Gastrocnemius medialis (tissue), 4 donors: ENCODE measurements at places on chromosomes 4 and X.
A peak's percentile ranks its signal among the peaks of the same experiment; 100 is the strongest.

- H3K36me3 ChIP-seq: no peaks in the 10 kb centered on the region
- no peak overlapping the region for H3K27ac ChIP-seq
- DNase-seq: no peak
- H3K4me3 ChIP-seq: no peak overlapping the region
- H3K27me3 ChIP-seq: no peaks in the 10 kb centered on the region
These were observed 4.9 kb upstream of the ZNF630 start for GRCh38 chrX:48076343-48076742.

DNA sequence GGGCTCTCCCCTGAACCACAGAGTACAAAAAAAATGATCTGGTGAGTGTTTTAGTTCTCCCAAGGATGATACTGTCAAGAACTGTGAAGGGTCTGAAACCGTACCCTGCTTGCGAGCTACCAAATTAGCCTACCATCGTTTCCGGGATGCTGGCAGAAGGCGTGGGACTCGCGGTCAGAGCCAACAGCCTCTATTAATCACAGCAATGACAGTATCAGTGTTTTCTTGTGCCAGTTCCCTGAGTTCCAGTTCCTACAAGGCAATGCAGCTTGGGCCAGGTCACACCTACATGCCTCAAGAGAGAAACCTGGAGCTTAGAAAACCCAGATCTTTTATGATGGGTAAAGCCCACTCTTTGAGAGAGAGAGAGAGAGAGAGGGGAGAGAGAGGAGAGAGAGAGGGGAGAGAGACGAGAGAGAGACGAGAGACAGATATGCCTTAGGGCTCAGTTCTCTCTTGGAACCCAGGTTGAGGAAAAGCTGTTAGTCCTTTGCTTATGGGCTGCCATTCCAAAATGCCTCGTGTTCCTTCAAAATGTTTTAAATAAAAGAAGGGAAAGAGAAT, 327.8 kb downstream of the ARHGAP10 start:
- H3K4me1 ChIP-seq: peaks cover 64% of the 10 kb centered on the region
- no peaks in the 10 kb centered on the region for H3K27me3 ChIP-seq
- H3K27ac ChIP-seq: peak overlapping the region; percentile 75
- H3K4me3 ChIP-seq: no peak overlapping the region
- peak; percentile 48 for DNase-seq

DNA sequence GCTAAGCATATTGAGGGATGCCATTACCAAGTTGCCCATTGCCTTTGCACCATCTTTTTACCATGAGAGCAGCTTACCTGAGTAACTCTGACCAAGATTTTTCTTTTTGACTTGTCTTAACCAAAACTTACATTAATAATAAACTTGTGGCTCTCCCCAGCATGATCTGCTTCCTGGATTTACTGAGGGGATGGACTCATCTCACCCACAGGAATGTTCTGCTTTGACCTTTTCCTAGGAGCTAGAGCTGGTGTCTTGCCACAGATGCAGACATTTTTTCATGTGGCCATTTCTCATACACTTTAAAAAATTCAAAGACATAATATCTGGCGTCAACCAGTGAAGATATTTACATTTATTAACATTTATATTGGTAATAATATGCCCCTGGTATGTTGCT, 79.2 kb upstream of the EFHC2 start:
- no peaks in the 10 kb centered on the region for H3K36me3 ChIP-seq
- H3K27ac ChIP-seq: no peak overlapping the region
- H3K4me1 ChIP-seq: no peaks in the 10 kb centered on the region
- no peaks in the 10 kb centered on the region for H3K27me3 ChIP-seq
- no peak for DNase-seq

GRCh38 chrX:118115953-118116712, 477 bp downstream of the KLHL13 start:
- no peaks in the 10 kb centered on the region for H3K4me1 ChIP-seq
- H3K4me3 ChIP-seq: peak overlapping the region; percentile 71
- H3K36me3 ChIP-seq: no peaks in the 10 kb centered on the region
- no peaks in the 10 kb centered on the region for H3K27me3 ChIP-seq
- DNase-seq: no peak

GRCh38 chr4:1191621-1192020, 19.2 kb upstream of the SPON2 start:
- no peaks in the 10 kb centered on the region for H3K36me3 ChIP-seq
- H3K4me3 ChIP-seq: no peak overlapping the region
- H3K27me3 ChIP-seq: no peaks in the 10 kb centered on the region
- peak; percentile 1 for DNase-seq

- no peaks in the 10 kb centered on the region for H3K4me1 ChIP-seq
- no peak overlapping the region for H3K4me3 ChIP-seq
- no peaks in the 10 kb centered on the region for H3K36me3 ChIP-seq
- no peaks in the 10 kb centered on the region for H3K27me3 ChIP-seq
- no peak for DNase-seq
These were observed 32.3 kb downstream of the GAB3 start for GRCh38 chrX:154718616-154719015.

GRCh38 chrX:134570509-134570846, 87.8 kb downstream of the PLAC1 start:
- peaks cover 6% of the 10 kb centered on the region for H3K4me1 ChIP-seq
- H3K36me3 ChIP-seq: no peaks in the 10 kb centered on the region
- DNase-seq: no peak
- H3K27me3 ChIP-seq: no peaks in the 10 kb centered on the region

GRCh38 chrX:62931625-62932024, 419.5 kb downstream of the SPIN4 start:
- H3K36me3 ChIP-seq: no peaks in the 10 kb centered on the region
- no peak overlapping the region for H3K4me3 ChIP-seq
- H3K27ac ChIP-seq: no peak overlapping the region
- no peak for DNase-seq
- H3K4me1 ChIP-seq: no peaks in the 10 kb centered on the region

- H3K27me3 ChIP-seq: no peaks in the 10 kb centered on the region
- no peak for DNase-seq
- H3K27ac ChIP-seq: no peak overlapping the region
- H3K4me1 ChIP-seq: no peaks in the 10 kb centered on the region
- H3K36me3 ChIP-seq: no peaks in the 10 kb centered on the region
These were observed 128.7 kb downstream of the OPHN1 start for GRCh38 chrX:68304602-68305001.

- no peaks in the 10 kb centered on the region for H3K4me1 ChIP-seq
- no peaks in the 10 kb centered on the region for H3K36me3 ChIP-seq
- DNase-seq: no peak
- no peak overlapping the region for H3K4me3 ChIP-seq
- no peaks in the 10 kb centered on the region for H3K27me3 ChIP-seq
These were observed 36.7 kb downstream of the FOXR2 start for GRCh38 chrX:55659931-55660330.

- H3K27ac ChIP-seq: no peak overlapping the region
- no peaks in the 10 kb centered on the region for H3K36me3 ChIP-seq
- no peak for DNase-seq
- no peaks in the 10 kb centered on the region for H3K4me1 ChIP-seq
- no peak overlapping the region for H3K4me3 ChIP-seq
These were observed 185.3 kb upstream of the BCOR start for GRCh38 chrX:40282946-40283660.

- no peaks in the 10 kb centered on the region for H3K4me1 ChIP-seq
- H3K4me3 ChIP-seq: no peak overlapping the region
- H3K27me3 ChIP-seq: no peaks in the 10 kb centered on the region
- H3K27ac ChIP-seq: no peak overlapping the region
These were observed 37.8 kb downstream of the TBC1D9 start for GRCh38 chr4:140718241-140718952.

DNA sequence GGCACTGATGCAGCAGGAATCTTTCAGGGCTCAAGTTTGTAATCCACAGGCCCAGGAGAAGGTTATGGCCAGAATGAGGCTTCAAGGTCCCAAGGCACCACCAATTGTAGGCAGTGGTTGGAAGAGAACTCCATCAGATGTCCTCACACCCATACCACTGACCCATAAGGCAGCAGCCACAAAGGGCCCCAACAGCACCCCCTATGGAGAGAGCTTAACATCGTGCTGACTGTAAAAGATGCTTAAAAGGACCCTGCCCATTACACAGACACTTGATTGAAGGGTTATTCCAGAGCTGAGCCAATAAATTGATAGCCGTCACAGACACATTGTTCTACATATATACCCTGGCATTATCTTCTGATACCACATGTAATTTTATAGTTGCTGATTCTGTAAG, 113.7 kb downstream of the SOWAHB start:
- H3K4me3 ChIP-seq: no peak overlapping the region
- no peaks in the 10 kb centered on the region for H3K36me3 ChIP-seq
- DNase-seq: no peak
- H3K4me1 ChIP-seq: no peaks in the 10 kb centered on the region
- no peaks in the 10 kb centered on the region for H3K27me3 ChIP-seq

DNA sequence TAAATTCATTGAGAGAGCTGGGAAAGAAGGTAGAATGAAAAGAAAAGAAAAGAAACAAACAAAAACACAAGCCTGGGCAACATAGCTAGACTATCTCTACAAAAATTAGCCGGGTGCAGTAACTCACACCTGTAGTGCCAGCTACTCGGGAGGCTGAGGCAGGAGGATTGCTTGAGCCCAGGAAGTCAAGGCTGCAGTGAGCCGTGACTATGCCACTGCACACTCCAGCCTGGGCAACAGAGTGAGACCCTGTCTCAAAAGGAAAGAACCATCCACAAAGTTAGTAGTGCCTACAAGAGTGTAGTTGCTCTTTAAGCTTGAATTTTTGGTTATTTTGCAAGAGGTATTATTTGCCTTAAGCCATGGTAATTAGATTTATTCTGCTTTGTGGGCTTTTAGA, 157.7 kb downstream of the CBR4 start:
- no peaks in the 10 kb centered on the region for H3K27me3 ChIP-seq
- H3K4me1 ChIP-seq: peaks cover 54% of the 10 kb centered on the region
- H3K4me3 ChIP-seq: no peak overlapping the region

GRCh38 chr4:94623126-94623911, 134.4 kb upstream of the BMPR1B start:
- H3K27me3 ChIP-seq: no peaks in the 10 kb centered on the region
- no peak overlapping the region for H3K27ac ChIP-seq
- peaks cover 16% of the 10 kb centered on the region for H3K36me3 ChIP-seq
- H3K4me1 ChIP-seq: no peaks in the 10 kb centered on the region
- no peak overlapping the region for H3K4me3 ChIP-seq
- no peak for DNase-seq

GRCh38 chrX:26558719-26559386, 342.9 kb downstream of the MAGEB5 start:
- no peak overlapping the region for H3K27ac ChIP-seq
- DNase-seq: no peak
- H3K4me3 ChIP-seq: no peak overlapping the region
- no peaks in the 10 kb centered on the region for H3K36me3 ChIP-seq
- no peaks in the 10 kb centered on the region for H3K27me3 ChIP-seq

DNA sequence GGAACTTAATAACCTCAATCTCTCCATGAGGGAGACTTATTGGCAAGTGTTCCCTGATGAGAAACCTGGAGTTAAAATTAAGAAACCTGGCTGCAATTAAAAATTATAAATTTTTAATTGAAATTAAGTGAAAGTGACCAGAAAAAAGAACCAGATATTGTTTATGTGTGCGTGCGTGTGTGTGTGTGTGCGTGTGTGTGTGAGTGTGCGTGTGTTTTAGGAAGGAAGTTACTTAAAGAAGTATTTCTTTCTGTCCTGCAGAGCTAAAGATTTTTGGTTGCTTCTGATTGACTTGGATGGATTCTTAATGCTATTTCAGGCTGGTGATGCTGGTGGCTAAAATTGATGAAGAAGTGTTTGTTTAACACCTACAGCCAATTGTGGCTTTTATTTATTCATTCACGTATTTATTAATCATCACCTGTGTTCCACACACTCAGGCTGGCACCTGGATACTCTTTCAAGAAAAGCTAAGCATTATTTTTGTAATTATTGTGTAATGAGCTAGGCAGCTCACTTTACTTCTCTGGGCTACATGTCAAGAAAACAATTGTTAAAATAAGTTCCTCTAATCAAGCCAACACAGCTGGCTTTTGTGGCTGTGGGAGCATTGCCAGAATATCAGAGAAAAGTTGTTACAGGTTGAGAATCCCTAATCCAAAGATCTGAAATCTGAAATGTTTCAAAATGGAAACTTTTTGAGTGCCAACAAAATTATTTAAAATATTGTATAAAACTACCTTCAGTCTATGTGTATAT, 68.5 kb downstream of the CEP44 start:
- no peak overlapping the region for H3K27ac ChIP-seq
- H3K36me3 ChIP-seq: no peaks in the 10 kb centered on the region
- H3K27me3 ChIP-seq: no peaks in the 10 kb centered on the region
- no peak overlapping the region for H3K4me3 ChIP-seq
- no peak for DNase-seq

GRCh38 chr4:52889354-52889753, 27.2 kb downstream of the RASL11B start:
- no peaks in the 10 kb centered on the region for H3K4me1 ChIP-seq
- no peak overlapping the region for H3K4me3 ChIP-seq
- no peaks in the 10 kb centered on the region for H3K36me3 ChIP-seq
- no peak overlapping the region for H3K27ac ChIP-seq

- H3K36me3 ChIP-seq: no peaks in the 10 kb centered on the region
- no peaks in the 10 kb centered on the region for H3K4me1 ChIP-seq
- no peaks in the 10 kb centered on the region for H3K27me3 ChIP-seq
- no peak overlapping the region for H3K4me3 ChIP-seq
- DNase-seq: no peak
These were observed 123.5 kb downstream of the PTPN13 start for GRCh38 chr4:86717651-86718050.

- H3K4me3 ChIP-seq: no peak overlapping the region
- no peak for DNase-seq
- no peaks in the 10 kb centered on the region for H3K27me3 ChIP-seq
- no peaks in the 10 kb centered on the region for H3K36me3 ChIP-seq
These were observed 59.0 kb upstream of the AGTR2 start for GRCh38 chrX:116111497-116111896.

- H3K36me3 ChIP-seq: no peaks in the 10 kb centered on the region
- H3K27me3 ChIP-seq: no peaks in the 10 kb centered on the region
- H3K27ac ChIP-seq: no peak overlapping the region
- DNase-seq: no peak
- no peak overlapping the region for H3K4me3 ChIP-seq
- H3K4me1 ChIP-seq: no peaks in the 10 kb centered on the region
These were observed 19.4 kb downstream of the BMP3 start for GRCh38 chr4:81049907-81050306.

DNA sequence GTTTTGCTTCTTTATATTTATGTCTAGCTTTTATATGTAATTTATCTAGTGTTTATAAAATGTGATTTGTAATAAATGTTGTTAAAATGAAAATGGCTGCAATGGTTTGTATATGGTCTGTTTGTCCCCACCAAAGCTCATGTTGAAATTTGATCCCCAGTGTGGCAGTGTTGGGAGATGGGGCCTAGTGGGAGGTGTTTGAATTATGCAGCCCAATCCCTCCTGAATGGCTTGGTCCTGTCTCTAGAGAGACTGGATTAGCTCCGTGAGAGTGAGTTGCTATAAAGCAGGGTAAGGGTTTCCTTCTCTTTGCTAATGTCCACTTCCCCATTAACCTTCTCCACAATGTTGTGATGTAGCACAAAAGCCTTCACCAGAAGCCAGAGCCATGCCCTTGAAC, 30.0 kb upstream of the JADE3 start:
- no peak overlapping the region for H3K4me3 ChIP-seq
- DNase-seq: no peak
- H3K27me3 ChIP-seq: no peaks in the 10 kb centered on the region
- no peaks in the 10 kb centered on the region for H3K36me3 ChIP-seq
- H3K27ac ChIP-seq: no peak overlapping the region
- H3K4me1 ChIP-seq: no peaks in the 10 kb centered on the region
